Tibial artery (tissue), 4 donors: ENCODE measurements at places on chromosomes 6 and 20.

DNA sequence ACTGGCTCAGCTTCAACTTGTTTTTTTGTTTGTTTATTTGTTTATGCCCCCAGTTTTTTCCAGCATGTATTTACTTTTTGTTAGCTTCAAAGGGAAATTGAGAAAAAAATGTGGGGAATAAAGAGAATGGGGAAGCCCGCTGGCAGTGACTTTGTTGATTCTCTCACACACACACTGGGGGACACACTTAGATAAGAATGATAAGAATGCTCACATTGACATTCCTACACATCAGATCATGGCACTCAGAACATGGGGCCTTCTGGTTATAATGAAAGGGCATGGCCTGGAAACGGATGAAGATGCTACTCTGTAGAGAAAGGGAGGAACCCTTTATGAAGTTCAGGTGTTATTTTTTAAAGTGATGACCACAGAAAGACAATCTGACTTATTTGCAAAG is 15.6 kb upstream of the DAAM2 start:
- DNase-seq = no peak

- no peak for DNase-seq
Measured at GRCh38 chr20:2967841-2968240, 75.6 kb upstream of the GNRH2 start.

GRCh38 chr6:16684896-16685554 is 76.2 kb downstream of the ATXN1 start:
- no peak for DNase-seq

DNA sequence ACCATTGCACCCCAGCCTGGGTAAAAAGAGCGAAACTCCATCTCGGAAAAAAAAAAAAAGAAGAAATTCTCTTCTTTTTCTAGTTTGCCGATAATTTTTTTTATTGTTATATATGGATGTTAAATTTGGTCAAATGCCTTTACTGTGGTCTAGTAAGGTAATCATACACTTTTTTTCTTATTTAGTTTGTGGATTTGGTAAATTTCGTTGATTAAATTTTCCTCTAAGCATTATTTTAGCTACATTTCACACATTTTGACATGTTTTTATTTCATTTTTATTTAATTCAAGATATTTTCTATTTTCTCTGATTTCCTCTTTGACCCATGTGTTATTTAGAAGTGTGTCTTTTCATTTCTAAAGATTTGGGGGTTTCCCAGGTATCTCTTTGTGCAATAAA is 18.0 kb upstream of the ELOVL2 start:
- DNase-seq = no peak

- DNase-seq = no peak
Measured at GRCh38 chr6:34746104-34746846, 11.0 kb upstream of the SNRPC start.
